ENCODE measurements at places on chromosomes 13 and 19. TPM values are rescaled to one million over a fixed set of nuclear protein-coding genes. Genes with fewer than 3 reads are reported as not detected.

The KCNC3 gene
- 0.52 TPM for polyA plus RNA-seq

DNA sequence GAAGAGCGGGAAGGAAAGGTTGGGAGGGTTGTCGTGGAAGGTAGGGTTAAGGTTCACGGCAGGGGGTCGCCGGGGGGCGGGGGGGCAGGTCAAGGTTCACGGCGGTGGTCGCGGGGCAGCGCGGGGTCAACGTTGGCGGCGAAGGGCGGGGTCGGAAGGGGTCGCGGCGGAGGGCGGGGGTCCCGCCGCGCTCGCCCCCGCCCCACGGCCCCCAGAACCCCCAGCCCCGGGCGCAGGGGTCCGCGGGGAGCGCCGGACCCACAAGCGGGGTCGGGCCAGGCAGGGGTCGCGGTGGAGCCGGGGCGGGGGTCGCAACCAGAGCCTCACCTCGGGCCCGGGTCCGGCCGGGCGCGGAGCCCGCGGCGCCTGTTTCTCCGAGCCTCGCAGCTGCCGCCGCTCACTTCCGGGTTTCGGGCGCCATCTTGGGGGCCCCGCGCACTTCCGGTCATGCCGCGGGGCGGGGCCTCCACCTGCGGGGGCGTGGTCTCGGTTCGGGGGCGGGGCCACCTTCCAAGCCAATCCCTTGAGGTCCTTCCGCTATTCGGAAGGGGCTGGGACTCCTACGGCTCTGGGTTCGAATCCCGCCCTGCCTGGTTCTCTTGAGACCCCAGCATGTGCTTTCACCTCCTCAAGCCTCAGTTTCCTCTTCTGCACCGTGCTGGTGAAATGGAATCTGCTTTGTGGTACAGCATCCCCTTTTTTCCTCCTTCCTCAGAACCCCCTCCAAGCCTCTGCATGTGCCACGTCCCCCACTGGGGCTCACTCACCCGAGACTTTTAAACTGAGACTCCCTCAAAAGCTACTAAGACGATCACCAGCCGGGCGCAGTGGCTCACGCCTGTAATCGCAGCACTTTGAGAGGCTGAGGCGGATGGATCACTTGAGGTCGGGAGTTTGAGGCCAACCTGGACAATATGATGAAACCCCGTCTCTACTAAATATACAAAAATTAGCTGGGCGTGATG, at the start of gene SBNO2:
Gene SBNO2 (minus strand): TSS at position 424 of the 965 bp plus-strand sequence. CDS start 19,992 bp downstream, outside the sequence.
- DNase-seq: no peak

The UBE2L5 gene
- polyA plus RNA-seq: 0.20 TPM

DNA sequence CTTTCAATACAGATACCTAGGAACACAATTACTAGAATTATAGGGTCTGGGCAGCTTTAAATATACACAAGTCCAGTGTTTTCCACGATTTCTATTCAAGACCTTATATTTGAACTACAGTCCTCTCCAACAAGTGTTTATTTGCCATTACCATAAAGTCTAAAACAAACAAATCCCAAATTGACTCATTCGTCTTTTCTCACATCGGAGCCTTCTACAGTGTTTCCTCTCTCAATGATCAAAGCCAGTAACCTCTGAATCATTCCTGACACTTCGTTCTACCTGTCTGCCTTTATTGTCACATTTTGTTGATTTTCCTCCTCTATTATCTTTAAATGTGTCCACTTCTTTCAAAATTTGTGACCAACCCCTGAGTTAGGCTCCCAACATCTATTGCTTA, 1356.5 kb upstream of the SLC10A2 start:
- no peak for DNase-seq

GRCh38 chr13:53028637-53029203, at the start of gene OLFM4:
Gene OLFM4 (plus strand): TSS chr13:53028813. CDS start chr13:53028837, 24 bp downstream.
- no peak for DNase-seq

The PTH2 gene
- polyA plus RNA-seq: not detected

DNA sequence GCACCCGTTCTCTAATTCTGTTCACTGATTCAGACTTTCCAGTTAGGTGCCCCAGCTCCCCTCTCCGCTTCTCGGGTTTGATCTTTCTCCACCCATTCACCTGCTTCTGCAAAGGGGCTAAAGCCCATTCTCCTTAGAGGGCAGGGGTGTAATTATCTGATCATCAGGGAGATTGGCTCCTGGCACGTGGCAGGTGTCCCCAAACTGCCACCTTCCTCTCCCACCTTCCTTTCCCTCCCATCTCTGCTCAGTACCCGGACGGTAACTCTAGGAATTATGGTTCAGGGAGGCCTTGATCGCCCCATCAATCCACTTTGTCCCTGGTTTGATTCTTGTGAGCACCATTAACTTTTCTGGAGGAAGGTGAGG, 212 bp downstream of the FFAR1 start:
- no peak for DNase-seq

Data from urinary bladder (tissue), 4 donors.